ENCODE measurements at places on chromosomes 3 and 15.
A peak's percentile ranks its signal among the peaks of the same experiment; 100 is the strongest.

GRCh38 chr3:24476871-24477656, 17.6 kb downstream of the THRB start:
- no peak for DNase-seq

DNA sequence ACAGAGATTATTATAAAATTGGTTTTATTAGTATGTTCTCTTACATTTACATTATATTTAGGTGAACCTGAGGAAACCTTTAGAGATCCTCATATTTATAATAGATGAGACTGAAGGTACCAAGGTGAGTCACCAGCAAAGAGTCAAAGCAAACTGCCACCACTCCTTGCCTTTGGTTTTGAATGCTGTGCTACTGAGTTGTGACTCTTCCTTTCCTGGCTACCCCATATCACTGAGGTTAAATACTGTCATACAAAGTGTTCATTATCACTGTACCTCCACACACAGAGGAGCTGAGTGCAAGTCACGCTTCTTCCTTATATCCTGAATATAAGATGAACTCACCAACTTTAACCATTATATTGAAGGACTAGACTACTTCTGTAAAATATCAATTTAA, 168.2 kb downstream of the CBLB start:
- no peak for DNase-seq

DNA sequence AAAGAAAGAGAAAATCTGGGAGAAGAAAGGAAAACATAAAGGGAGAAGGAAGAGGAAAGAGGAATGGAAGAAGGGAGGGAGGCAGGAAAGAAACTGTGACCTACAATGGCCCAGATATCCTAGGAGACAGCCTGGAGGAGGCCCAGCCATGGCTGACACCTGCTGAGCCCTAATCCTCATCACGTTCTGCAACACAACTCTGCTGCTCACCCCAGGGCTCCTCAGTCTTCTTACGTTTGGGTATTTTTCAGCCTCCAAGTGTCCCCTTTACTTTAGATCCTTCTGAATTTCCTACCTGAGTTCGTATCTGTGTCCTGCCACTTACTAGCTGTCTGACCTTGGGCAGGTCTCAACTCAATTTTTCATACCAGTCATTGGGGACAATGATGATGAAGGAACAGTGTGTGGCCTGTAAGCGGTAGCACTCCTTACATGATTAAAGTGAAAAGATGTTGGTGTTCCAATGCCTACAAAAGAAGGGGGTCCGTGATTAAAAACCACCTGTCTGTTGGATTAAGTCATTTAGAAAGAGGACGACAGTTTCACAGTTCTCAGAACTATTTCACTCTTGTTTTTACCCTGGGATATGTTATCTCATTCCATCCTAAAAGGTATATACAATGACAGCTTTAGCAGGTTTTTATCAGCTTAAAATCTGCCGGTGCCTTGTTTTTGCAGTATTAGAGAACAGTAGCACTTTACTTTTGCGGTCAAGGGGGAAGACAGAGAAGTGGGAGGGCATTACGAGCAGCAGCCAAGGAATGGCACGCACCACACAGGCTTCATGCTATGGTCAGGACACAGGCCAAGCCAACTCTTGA, 47.4 kb downstream of the CCR4 start:
- DNase-seq: no peak

GRCh38 chr15:90054618-90055097, 47.6 kb downstream of the IDH2 start:
- DNase-seq: no peak

GRCh38 chr3:153291059-153291685, 129.1 kb downstream of the RAP2B start:
- DNase-seq: no peak

DNA sequence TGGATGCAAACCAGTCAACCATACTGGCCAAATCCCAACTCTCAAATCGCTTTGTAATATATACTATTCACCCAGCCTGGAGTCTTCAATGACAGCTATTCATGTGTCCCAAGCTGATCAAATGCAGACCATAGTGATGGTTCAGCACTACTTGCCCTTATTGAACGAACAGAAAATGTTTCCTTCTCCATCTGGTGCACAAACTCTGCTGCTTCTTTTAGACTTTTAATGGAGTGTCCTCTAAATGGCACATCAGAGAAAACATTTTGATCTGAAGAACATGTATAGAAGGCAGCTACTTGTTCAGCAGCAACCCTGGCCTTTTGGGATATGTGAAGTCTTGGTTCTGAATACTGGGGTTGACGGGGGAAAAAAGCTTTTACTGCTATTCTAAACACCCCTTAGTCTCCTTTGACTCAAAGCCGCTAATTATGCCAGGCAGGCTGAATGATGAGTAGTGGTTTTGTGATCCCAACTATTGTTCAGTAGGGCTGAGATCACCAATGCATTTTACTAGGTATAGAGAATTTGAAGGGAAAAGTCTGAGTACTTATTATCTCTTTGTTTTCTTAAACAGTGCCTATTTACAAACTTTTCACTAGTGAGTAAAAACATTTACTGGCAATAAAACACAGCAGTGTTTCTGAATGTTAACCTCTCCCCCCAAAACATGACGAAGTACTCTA, 781.2 kb downstream of the ROBO1 start:
- DNase-seq: no peak

DNA sequence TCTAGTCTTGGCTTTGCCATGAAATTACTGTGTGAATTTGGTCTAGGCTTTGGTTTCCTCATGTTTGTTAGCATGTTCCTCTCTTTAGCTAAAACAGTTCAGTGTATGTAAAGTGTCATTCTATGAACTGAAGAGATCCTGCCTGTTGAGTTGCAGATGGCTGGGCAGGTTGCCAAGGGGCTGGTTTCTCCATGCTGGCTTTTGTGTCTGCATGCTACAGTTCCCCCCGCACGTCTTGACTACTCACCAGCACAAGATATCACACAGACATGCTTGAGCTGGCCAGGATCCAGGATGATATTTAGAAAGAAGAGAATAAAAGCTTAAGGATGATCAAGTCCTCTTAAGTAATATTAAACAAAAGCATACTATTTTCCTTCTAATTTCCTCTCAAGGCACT, 90.2 kb downstream of the CERS3 start:
- peak; percentile 17 for DNase-seq

GRCh38 chr3:188006726-188007393, 147.1 kb upstream of the LPP start:
- no peak for DNase-seq

GRCh38 chr3:171388527-171388926, 71.7 kb downstream of the TNIK start:
- DNase-seq: no peak

GRCh38 chr15:85625856-85626255, 168.9 kb downstream of the KLHL25 start:
- no peak for DNase-seq

- DNase-seq: no peak
Measured at GRCh38 chr3:158912188-158912587, 110.3 kb downstream of the MFSD1 start.

- no peak for DNase-seq
Measured at GRCh38 chr15:25778161-25778560, 85.0 kb downstream of the ATP10A start.

GRCh38 chr3:172562871-172563865, 39.9 kb upstream of the TNFSF10 start:
- peak; percentile 17 for DNase-seq

DNA sequence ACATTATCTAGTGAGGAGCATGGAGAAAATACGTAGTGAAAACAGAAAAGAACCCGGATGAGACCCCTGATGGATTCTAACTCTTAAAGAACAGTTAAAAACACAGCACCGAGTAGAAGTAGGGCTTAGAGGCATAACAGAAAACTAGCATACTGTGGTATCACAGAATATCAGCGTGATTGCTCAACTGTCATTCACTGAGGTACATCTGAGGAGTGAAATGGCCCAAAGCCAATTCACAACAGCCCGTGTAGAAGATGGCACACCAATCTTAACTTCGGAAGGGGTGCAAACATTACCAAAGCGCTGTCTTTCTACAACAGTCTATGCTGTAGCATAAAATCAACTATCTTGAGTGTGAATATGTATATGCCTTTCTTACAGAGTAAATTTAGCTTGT, 1.8 kb downstream of the CLASP2 start:
- no peak for DNase-seq

DNA sequence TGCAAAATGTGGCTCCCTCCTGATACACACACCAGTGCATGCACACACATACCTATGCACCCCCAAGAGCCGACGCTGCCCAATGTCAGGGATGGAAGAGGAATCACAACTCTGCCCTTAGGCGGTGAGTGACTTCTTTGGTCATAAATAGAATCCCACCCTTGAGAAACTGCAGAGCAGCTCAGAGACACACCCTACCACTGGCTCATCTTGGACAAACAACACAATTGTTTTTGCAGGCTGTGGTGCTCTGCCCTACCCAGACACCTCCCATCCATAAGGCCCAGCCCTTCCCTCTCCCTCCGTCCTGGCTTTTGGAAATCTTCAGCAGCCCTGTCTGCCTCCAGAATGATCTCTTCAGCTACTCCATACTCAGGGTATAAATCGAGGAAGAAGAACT, 73.8 kb upstream of the HRH1 start:
- DNase-seq: no peak

GRCh38 chr3:144744473-144744872, 772.9 kb downstream of the DIPK2A start:
- no peak for DNase-seq

DNA sequence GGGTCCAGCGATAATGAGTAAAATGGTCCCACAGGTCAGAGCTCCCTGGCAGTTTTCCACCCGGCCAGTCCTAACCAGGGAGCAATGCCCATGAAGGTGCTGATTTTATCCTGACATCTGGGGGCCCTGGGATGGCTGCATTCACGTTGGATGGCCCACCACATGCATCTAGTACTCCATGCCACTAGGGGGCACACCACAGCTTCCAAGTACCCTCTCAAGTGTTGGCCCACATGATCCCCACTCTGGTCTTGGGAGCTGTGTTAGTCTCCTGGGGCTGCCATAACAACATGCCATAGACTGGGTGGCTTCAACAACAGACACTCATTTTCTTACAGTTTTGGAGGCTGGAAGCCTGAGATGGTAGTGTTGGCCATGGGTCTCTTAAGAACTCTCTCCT, 225.5 kb downstream of the SLCO3A1 start:
- DNase-seq: no peak

DNA sequence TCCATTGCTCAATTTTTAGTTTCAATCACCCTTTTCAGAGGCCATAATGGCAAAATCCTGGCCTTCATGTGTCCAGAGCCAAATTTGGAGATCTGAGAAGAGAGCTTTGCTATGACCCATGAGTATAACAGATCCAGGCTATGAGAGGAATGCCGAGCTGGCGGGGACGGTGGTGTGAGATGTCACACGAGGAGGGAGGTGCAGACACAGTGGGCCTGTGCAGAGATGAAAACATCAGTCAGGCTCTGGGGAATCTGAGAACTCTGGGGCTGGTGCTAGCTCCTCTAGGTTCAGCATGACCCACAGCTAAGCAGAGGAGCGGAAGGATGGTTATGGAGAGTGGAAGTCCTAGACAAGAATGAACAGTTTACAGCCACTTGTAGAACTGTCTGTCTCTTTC, 398.3 kb upstream of the ATP10A start:
- DNase-seq: no peak

DNA sequence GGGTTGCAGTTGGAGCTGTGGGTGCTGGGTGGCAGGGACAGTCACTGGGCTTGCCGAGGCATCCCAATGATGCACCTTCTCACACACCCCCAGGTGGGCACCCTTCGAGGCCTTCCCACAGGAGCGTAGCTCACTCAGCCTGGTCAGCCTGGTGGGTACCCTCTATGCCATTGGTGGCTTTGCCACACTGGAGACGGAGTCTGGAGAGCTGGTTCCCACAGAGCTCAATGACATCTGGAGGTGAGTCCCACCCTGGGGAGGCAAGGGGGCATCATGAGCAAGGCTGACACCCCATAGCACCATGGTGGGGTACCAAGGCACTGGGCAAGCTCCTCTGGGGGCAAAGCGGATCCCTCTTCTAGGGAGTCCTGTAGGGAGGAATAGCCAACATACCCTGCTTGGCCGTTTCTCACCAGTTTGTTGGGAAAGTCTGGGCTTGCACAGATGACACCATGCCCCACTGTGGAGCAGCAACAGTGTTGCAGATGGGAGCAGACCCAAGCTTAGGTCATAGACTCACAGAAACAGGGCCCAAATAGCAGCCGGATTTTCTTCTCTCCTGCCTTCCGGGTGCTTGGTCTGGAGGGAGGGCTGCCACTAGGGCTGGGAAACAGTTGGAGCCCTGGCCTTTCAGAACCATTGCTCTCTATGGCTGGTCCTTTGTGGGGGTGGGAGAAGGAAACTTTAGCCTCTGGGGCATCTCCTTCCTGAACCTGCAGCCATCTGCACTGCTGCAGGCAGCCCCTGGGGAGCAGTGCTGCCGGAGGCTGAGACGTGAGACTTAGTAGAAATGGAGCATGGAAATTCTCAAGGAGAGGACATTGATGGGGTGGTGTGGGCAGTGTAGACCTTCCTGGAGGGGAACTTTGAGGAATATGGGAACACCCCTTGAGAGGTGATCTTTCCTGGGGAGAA, 5.7 kb downstream of the KLHL40 start:
- no peak for DNase-seq

DNA sequence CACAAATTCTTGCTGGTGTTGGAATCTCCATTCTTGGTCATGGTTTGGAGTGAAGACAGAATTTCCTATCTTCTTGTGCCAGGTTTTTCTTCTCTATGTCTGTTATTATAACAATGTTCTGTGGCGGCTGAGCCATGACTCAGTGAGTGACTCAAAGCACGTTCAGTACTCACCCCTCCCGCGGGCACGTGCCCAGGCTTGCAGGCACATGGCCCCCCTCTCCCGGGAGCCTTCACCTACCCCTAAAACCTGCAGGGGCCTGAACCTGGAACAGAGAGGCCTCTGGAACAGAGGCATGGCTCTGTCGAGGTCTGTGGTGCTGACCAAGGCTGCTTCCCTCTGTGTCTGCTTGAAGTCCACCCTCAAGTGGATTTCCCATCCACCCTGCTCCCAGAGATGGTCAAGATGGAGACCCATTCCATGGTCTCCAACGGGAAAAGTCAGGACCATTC, 27.6 kb downstream of the PLXNB1 start:
- no peak for DNase-seq

DNA sequence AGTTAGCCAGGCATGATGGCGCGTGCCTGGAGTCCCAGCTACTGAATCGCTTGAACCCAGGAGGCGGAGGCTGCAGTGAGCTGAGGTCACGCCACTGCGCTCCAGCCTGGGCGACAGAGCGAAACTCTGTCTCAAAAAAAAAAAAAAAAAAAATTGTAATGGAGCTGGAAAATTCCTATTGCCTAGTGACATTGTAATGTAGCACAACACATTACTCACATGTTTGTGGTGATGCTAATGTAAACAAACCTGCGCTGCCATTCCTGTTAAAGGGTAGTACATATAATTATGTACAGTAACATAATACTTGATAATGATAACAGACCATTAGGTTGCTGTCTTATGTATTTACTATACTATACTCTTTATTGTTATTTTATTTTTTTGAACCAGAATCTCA, 39.1 kb downstream of the KNL1 start:
- DNase-seq: no peak

DNA sequence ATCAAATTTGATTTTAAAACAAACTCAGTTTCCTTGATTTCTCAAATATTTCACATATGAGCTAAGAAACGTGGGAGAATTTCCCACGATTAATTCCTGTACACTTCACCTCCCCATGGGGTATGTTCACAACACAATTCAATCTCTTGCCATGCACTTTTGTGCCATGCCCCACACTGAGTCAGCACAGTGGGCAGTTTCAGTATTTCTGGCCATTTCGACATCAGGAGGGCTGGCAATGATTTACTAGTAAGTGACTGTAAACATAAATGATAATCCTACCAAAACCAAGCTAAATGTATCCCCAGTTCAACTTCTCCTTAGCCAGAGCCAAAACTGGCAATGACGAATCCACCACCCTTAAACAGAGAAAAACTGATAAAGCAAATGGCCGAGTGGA, 293.6 kb downstream of the FGF12 start:
- DNase-seq: no peak

GRCh38 chr3:33299395-33300081, 22.3 kb downstream of the FBXL2 start:
- no peak for DNase-seq
